ENCODE measurements at places on chromosomes 5 and 9.

DNA sequence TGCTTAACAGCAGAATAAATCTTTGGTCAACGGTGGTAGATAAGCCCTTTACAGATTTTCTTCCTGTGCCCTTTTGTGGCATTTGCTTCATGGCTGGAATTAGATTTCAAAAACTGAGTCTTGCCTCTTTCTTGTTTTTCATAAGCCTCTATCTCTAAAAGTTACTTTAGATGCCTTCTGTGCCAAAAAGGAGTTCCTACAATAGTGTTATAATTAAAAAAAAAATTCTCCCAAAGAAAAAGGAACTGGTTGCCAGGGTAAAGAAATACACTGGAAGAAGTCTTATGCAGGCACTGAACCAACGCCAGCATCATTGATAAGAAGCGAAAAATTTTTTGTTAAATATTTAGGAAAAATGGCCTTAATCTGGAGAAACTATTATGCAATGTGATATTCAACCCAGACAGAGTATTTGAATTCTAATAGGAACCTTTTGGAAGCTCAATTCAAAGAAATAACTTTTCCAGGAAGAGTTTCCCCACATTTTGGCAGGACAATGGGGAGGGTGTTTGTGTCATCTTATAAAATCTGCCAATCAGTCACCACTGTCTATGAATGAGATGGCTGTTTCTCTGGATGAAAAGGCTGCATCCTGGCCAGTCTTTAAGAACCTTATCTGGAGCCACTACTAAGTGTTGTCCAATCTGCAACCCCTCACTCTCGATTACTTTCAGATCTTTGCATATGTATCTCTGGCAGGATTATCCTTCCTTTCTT is 608.1 kb downstream of the PDE4D start:
- DNase-seq, result no peak

DNA sequence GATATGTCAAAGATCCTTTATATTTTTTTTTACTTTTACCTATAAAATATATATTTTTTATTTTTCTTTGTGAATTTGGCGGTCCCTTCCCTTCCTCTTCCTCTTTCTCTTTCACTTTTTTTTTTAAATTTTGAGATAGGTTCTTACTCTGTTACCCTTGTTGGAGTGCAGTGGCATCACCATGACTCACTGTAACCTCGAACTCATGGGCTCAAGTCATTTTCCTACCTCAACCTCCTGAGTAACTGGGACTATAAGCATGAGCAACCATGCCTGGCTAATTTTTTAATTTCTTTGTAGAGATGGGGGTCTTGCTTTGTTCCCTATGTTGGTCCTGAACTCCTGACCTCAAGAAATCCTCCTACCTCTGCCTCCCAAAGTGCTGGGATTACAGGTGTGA is 258.0 kb upstream of the CLINT1 start:
- no peak for DNase-seq

GRCh38 chr9:16100537-16101091 is 547.8 kb downstream of the CCDC171 start:
- no peak for DNase-seq

- no peak for DNase-seq
These were observed 52.6 kb downstream of the PLAC8L1 start for GRCh38 chr5:146052780-146053179.

DNA sequence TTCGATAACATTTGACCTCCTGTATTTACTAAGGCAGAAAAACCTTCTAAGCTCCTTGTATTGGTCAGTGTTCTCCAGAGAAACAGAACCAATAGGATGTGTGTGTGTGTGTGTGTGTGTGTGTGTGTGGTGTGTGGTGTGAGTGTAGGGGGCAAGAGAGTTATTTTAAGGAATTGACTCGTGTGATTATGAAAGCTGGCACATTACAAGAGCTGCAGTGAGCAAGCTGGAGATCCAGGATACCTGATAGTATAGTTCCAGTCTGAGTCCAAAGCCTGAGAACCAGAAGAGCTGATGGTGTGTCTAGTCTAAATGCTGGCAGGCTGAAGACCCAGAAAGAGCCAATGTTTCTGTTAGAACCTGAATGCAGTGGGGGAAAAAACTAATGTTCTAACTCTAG is 21.2 kb upstream of the PIK3R1 start:
- no peak for DNase-seq

GRCh38 chr5:168184103-168184502 is 107.3 kb upstream of the WWC1 start:
- DNase-seq, result no peak

DNA sequence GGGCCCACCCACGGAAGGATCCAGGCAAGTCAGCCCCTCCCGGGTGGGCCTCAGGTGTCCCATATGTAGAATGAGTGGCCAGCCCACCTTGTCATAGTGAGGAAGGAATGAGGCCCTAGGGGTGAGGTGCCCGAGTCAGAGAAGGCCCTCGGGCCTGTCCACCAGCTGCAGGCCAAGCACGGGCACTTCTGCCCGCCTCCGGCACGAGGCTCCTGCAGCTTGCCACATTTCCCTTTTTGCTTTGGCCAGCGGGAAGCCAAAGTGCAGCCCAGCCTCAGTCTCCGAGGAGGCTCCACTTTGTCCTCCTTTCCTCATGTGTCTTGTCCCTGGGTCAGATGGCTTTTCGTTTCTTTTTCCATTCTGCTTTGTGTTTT is 72.9 kb downstream of the PSMB7 start:
- no peak for DNase-seq
